ENCODE measurements at places on chromosomes 6 and 20. TPM values are rescaled to one million over a fixed set of nuclear protein-coding genes. Genes with fewer than 3 reads are reported as not detected.

RIPPLY2 gene
- total RNA-seq = not detected

SDCBP2 gene
- total RNA-seq = 6.9 TPM

PSORS1C2 gene
- not detected for total RNA-seq

TMEM170B gene
- total RNA-seq = 7.3 TPM

NEURL2 gene
- total RNA-seq = 9.9 TPM

PPIL6 gene
- 1.0 TPM for total RNA-seq

OR2B6 gene
- total RNA-seq = not detected

TGM3 gene
- not detected for total RNA-seq

PDE10A gene
- total RNA-seq = 17.1 TPM

DEFB124 gene
- total RNA-seq = 7.6 TPM

FAM162B gene
- 3.2 TPM for total RNA-seq

BMP6 gene
- total RNA-seq = 1.2 TPM

DNAH8 gene
- total RNA-seq = 0.03 TPM

HTR1B gene
- 17.5 TPM for total RNA-seq

SPATS1 gene
- total RNA-seq = not detected

TMEM244 gene
- total RNA-seq = not detected

CLPSL1 gene
- not detected for total RNA-seq

TRIM31 gene
- total RNA-seq = not detected

MROH8 gene
- total RNA-seq = 5.1 TPM

SOX18 gene
- 43.2 TPM for total RNA-seq

ZFP57 gene
- total RNA-seq = 0.49 TPM

PACRG gene
- 0.26 TPM for total RNA-seq

LYRM2 gene
- 22.6 TPM for total RNA-seq

C6orf15 gene
- not detected for total RNA-seq

RHAG gene
- total RNA-seq = not detected

LST1 gene
- total RNA-seq = 24.6 TPM

OTOR gene
- not detected for total RNA-seq

THBS2 gene
- total RNA-seq = 700 TPM

C6orf132 gene
- 3.1 TPM for total RNA-seq

ADNP gene
- total RNA-seq = 61.4 TPM

FOXA2 gene
- not detected for total RNA-seq

MEI4 gene
- total RNA-seq = 0.12 TPM

EDN1 gene
- total RNA-seq = 3.4 TPM

INSM1 gene
- not detected for total RNA-seq

ZNF334 gene
- total RNA-seq = 3.9 TPM

CST2 gene
- 0.75 TPM for total RNA-seq

PRR18 gene
- not detected for total RNA-seq

SLC17A1 gene
- not detected for total RNA-seq

PTCRA gene
- not detected for total RNA-seq

WFDC2 gene
- 2.3 TPM for total RNA-seq
